ENCODE measurements at places on chromosomes 2 and 18. TPM values are rescaled to one million over a fixed set of nuclear protein-coding genes. Genes with fewer than 3 reads are reported as not detected.

Gene KLHL41
- total RNA-seq, result 0.77 TPM

Gene RBBP8
- total RNA-seq, result 66.6 TPM

Gene REV1
- total RNA-seq, result 30.7 TPM

Gene HOXD8
- total RNA-seq, result not detected

Gene ACOXL
- total RNA-seq, result 1.1 TPM

GRCh38 chr18:72206814-72207213 is 337.3 kb downstream of the CBLN2 start:
- DNase-seq, result no peak
- H3K36me3 ChIP-seq, result no peaks in the 10 kb centered on the region
- H3K4me3 ChIP-seq, result no peak overlapping the region
- no peak overlapping the region for H3K27ac ChIP-seq
- H3K27me3 ChIP-seq, result no peaks in the 10 kb centered on the region

- H3K4me1 ChIP-seq, result peaks cover 35% of the 10 kb centered on the region
- no peaks in the 10 kb centered on the region for H3K27me3 ChIP-seq
- peak; percentile 70 for DNase-seq
Observed at GRCh38 chr2:24315669-24316068, 44.7 kb downstream of the ITSN2 start.

GRCh38 chr2:60357996-60358395 is 195.5 kb downstream of the BCL11A start:
- no peak overlapping the region for H3K4me3 ChIP-seq
- H3K27me3 ChIP-seq, result no peaks in the 10 kb centered on the region
- no peaks in the 10 kb centered on the region for H3K36me3 ChIP-seq
- H3K27ac ChIP-seq, result no peak overlapping the region
- peaks cover 83% of the 10 kb centered on the region for H3K4me1 ChIP-seq

GRCh38 chr2:3656762-3657721 is 958 bp upstream of the ALLC start:
- DNase-seq, result no peak
- peaks cover 14% of the 10 kb centered on the region for H3K4me1 ChIP-seq
- no peaks in the 10 kb centered on the region for H3K27me3 ChIP-seq
- H3K27ac ChIP-seq, result no peak overlapping the region
- no peak overlapping the region for H3K4me3 ChIP-seq
- H3K36me3 ChIP-seq, result no peaks in the 10 kb centered on the region

DNA sequence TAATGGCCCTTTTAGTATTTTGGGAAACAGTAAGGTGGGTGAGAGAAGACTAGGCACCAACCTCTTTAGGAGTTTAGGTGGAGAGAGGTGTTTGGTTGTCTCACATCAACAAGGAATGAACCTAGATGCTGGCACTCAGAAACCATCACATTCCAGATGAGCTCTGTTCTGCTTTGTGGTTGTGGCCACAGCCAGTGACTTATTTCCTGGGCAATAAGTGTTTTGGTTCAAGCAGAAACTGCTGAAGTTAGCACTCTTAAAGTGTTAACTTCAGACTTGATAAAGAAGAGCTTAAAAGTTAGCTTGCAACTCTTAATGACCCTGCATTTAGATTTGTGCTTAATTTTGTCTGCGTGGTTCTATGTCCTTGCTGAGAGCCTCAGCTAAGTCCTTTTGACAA is 929.2 kb downstream of the SLC4A3 start:
- no peaks in the 10 kb centered on the region for H3K4me1 ChIP-seq
- no peak for DNase-seq
- no peak overlapping the region for H3K27ac ChIP-seq
- no peaks in the 10 kb centered on the region for H3K27me3 ChIP-seq

- no peak overlapping the region for H3K27ac ChIP-seq
- DNase-seq, result no peak
- H3K4me3 ChIP-seq, result no peak overlapping the region
- H3K4me1 ChIP-seq, result peaks cover 4% of the 10 kb centered on the region
Observed at GRCh38 chr2:120243211-120243610, 9.4 kb upstream of the RALB start.

GRCh38 chr2:101159526-101159925 is 8.3 kb upstream of the TBC1D8 start:
- no peak for DNase-seq
- no peak overlapping the region for H3K27ac ChIP-seq
- H3K4me1 ChIP-seq, result no peaks in the 10 kb centered on the region
- no peaks in the 10 kb centered on the region for H3K36me3 ChIP-seq
- no peak overlapping the region for H3K4me3 ChIP-seq
- H3K27me3 ChIP-seq, result no peaks in the 10 kb centered on the region

- no peak for DNase-seq
- no peak overlapping the region for H3K27ac ChIP-seq
- H3K4me3 ChIP-seq, result no peak overlapping the region
- H3K27me3 ChIP-seq, result no peaks in the 10 kb centered on the region
Observed at GRCh38 chr2:217437290-217437870, 565.4 kb downstream of the TNS1 start.

DNA sequence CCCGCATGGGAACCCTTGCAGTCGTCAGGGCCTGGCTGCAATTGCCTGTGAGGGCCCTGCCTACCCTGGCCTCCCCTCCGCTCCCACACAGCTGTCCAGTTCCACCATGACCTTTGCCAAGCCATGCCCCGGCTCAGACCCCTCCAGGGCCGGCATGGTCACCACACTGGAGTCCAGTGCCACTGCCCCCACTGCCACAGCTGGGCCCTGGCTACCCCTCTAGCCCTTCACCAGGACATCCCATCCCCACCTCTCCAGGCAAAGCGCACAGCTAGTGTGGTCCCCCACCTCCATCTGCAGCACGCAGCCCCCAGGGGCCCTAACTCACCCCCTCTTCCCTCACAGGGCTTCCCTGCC is 70.3 kb upstream of the SMAD7 start:
- no peaks in the 10 kb centered on the region for H3K27me3 ChIP-seq
- H3K4me3 ChIP-seq, result no peak overlapping the region
- no peaks in the 10 kb centered on the region for H3K36me3 ChIP-seq
- H3K27ac ChIP-seq, result no peak overlapping the region
- no peaks in the 10 kb centered on the region for H3K4me1 ChIP-seq

DNA sequence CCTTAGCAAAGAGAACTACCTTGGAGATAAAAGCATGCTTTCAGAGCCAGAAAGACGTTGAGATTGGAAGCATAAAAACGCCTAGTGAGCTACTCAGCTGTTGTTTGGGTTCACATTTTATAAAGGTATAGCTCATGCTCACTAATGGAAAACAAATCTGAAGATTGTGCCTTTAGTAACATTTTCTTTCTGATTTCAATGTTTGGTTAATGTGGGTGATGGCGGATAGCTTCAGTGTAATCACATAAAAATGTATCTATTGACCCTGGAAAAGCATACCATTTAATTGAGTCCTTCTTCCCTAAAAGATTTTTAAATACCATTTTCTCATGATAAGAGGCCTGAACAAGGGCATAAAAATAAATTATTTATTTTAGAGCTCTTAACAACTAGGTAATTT is 73.4 kb downstream of the DTNA start:
- H3K4me3 ChIP-seq, result no peak overlapping the region
- no peaks in the 10 kb centered on the region for H3K4me1 ChIP-seq
- H3K36me3 ChIP-seq, result no peaks in the 10 kb centered on the region
- H3K27me3 ChIP-seq, result no peaks in the 10 kb centered on the region

DNA sequence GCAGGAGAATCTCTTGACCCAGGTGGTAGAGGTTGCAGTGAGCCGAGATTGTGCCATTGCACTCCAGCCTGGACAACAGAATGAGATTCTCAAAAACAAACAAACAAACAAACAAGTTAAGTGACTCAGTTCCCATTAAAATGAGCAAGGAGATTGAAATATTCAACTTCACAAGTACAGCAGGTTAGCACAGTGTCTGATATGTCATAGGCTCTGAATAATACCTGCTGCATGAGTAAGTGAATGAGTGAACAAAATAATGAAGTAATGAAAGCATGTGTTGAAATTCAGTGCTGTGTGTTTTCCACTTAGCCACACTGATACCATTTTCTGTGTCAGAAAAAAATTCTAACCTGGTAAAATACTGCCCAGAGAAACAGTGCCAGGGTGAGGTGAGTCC is 41.9 kb upstream of the SETBP1 start:
- H3K4me1 ChIP-seq, result peaks cover 5% of the 10 kb centered on the region
- no peaks in the 10 kb centered on the region for H3K36me3 ChIP-seq
- DNase-seq, result no peak
- H3K4me3 ChIP-seq, result no peak overlapping the region
- no peaks in the 10 kb centered on the region for H3K27me3 ChIP-seq
- H3K27ac ChIP-seq, result no peak overlapping the region

GRCh38 chr2:105645031-105645937 is 99.4 kb upstream of the NCK2 start:
- DNase-seq, result no peak
- no peak overlapping the region for H3K4me3 ChIP-seq
- no peaks in the 10 kb centered on the region for H3K36me3 ChIP-seq
- no peak overlapping the region for H3K27ac ChIP-seq

GRCh38 chr2:67846370-67847070 is 216.3 kb downstream of the C1D start:
- no peaks in the 10 kb centered on the region for H3K4me1 ChIP-seq
- DNase-seq, result no peak
- H3K4me3 ChIP-seq, result no peak overlapping the region
- no peaks in the 10 kb centered on the region for H3K27me3 ChIP-seq

- H3K27me3 ChIP-seq, result no peaks in the 10 kb centered on the region
- no peaks in the 10 kb centered on the region for H3K36me3 ChIP-seq
- no peak overlapping the region for H3K4me3 ChIP-seq
- DNase-seq, result no peak
- H3K4me1 ChIP-seq, result no peaks in the 10 kb centered on the region
- no peak overlapping the region for H3K27ac ChIP-seq
Observed at GRCh38 chr2:235463893-235464292, 29.9 kb upstream of the AGAP1 start.

Data from GM12878 (cell line).